ENCODE measurements at places on chromosomes 3 and 15.

- DNase-seq = no peak
These were observed 196.8 kb upstream of the MBNL1 start for GRCh38 chr3:152071924-152072323.

- no peak for DNase-seq
These were observed 239.2 kb upstream of the UMPS start for GRCh38 chr3:124491098-124491497.

DNA sequence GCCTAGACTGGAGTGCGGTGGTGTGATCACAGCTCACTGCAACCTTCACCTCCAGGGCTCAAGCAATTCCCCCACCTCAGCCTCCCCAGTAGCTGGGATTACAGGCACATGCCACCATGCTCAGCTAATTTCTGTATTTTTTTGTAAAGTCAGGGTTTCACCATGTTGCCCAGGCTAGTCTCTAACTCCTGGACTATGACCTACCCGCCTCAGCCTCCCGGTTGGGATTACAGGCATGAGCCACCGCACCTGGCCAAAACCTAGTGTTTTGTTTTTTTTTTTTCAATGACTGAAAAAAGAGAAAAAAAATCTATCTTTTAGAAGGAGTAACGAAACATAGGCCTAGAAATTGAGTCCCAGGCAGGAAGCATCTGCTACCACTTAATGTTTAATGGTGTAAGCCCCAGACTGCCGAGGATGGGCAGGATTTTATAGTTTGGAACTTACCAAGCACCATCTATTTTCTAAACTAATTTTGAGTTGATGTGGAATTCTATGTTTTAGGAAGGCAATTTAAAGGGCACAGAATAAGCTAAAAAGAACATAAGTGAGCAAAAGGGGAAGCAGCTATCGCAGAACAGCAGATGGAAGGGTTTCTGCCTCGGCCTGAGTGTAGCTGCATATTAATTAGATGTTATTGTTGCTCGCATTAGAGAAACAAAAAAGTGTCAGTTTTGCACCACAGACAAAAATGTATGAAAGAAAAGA is 24.2 kb upstream of the CA12 start:
- DNase-seq = no peak

GRCh38 chr3:117346901-117347300 is 637.3 kb downstream of the TUSC7 start:
- DNase-seq = no peak

DNA sequence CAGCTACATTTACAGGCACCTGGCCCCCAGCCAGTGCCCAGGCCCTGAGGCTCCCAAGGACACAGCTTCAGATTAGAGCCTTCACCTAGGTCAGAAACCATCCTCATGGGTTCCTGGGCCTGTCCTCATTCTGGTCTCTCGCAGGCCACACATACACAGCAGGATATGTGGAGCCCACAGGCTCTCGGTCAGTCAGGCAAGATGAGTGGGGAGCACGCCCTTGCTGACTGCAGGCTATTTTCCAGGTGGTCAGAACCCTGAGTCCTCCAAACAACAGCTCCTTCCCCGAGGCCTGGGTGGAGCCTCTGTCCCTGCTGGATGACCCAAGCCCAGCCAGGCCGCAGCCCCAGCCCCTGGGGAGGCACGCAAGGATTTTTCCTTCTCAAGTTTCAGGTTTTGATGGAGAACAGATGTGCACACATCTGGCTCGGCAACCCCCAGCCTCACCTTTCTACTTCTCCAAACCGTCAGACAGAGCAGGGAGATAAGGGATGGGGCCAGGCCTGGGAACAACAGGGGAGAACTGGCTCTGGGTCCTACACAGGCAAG is 1.6 kb downstream of the STRA6 start:
- DNase-seq = no peak

DNA sequence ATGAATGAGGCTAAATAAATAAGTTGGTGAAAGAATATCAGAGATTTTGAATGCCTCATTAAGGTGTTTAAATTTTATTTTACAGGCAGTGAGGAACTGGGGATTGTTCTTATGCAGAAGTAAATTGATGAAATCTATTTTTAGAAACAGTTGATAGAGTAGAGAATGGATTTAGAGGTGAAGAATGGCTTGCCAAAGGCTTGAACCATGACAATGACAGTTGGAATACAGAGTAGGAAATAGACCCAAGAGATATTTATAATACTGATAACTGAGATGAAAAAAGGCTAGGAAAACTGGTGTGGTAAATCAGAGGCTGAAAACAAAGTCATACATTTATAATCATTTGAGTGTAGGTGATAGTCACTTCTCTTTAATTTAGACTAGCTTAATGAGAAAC is 39.0 kb upstream of the RBMS3 start:
- DNase-seq = no peak

DNA sequence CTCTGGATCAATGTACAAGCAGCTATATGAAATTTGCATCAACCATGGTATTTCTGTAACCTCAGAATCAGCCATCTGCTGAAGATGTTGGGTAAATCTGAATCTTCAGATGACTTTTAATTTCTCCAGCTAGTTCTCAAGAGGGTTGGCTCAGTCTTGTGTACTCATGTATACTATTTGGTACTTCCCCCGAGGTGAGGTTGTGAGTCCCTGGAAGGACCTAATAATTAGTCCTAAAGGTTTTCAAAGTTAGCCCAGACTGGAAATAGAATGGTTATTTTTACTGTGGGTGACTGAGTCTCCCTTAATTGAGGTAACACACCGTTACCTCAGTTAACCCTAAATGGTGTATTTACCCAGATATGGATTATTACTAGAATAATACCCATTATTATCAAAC is 104.3 kb upstream of the THSD4 start:
- no peak for DNase-seq
